ENCODE measurements at places on chromosomes 5 and 9. TPM values are rescaled to one million over a fixed set of nuclear protein-coding genes. Genes with fewer than 3 reads are reported as not detected.

TMEM174 gene
- not detected for total RNA-seq

CYLC2 gene
- total RNA-seq, result not detected

DNA sequence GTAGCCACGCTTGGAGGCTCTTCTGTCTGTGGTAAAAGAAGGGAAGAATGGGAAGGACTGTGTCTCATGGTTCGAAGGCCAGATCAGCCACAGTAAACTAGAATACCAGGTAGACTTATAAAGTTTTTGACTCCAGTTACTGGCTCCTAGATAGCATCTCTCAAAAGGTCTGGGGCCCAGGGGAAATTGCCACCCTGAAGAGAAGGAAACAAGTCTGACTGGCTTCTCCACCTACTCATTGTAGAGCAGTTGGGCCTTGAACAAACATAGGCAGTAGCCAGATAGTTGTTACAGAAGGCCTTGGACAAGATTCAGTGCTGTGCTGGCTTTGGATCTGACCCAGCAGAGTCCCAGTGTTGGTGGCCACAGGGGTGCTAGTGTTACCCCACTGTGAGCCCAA, 890.4 kb downstream of the EFNA5 start:
- DNase-seq, result no peak

DNA sequence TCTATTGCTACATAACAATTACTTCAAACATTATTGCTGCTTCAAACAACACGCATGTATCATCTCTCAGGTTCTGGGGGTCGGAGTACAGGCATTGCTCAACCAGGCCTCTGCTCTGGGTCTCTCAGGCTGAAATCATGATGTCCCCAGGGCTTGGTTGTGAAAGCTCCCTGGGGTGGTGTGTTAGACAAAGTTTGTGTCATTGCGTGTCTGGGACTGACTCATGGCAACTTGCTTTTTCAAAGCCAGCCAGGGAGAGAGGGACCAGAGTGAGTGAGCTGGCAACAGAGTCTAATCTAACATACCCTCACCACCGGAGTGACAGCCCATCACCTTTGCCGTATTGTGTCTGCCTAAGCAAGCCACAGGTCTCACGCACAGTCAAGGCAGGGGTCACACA, 259.2 kb upstream of the NFIL3 start:
- no peak for DNase-seq

- no peak for DNase-seq
Measured at GRCh38 chr5:6568383-6568782, 64.5 kb downstream of the NSUN2 start.

GRCh38 chr9:121225240-121225639, 23.6 kb upstream of the RAB14 start:
- no peak for DNase-seq

GRCh38 chr5:125176005-125176390, 429.6 kb upstream of the ZNF608 start:
- no peak for DNase-seq

GRCh38 chr9:84827216-84827765, 157.8 kb downstream of the NTRK2 start:
- no peak for DNase-seq

GRCh38 chr5:68730220-68730978, 363.4 kb upstream of the SLC30A5 start:
- peak; percentile 38 for DNase-seq

- DNase-seq, result no peak
Measured at GRCh38 chr9:125745018-125745417, 2.2 kb upstream of the PBX3 start.

DNA sequence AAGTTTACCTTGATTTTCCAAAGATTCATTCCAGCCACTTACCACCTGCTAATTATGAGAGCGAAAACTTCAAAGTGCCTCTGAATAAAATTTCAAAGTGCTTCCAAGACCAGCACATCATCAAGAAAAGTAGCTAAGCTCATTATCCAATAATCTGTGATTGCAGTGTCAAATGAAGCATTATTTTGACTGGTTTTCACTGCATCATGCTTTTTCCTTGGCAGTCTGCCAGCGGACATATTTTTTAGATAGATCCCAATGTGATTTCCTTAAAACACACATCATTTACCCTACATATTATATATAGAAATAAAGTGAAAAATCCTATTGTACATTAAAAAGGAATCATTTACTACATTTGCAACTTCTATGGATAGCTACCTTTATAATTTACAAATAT, 508.6 kb upstream of the FAM174A start:
- DNase-seq, result no peak

- DNase-seq, result peak; percentile 5
Measured at GRCh38 chr5:155616779-155617392, 603.3 kb downstream of the KIF4B start.

- DNase-seq, result no peak
Measured at GRCh38 chr9:17757816-17758215, 178.9 kb downstream of the SH3GL2 start.

DNA sequence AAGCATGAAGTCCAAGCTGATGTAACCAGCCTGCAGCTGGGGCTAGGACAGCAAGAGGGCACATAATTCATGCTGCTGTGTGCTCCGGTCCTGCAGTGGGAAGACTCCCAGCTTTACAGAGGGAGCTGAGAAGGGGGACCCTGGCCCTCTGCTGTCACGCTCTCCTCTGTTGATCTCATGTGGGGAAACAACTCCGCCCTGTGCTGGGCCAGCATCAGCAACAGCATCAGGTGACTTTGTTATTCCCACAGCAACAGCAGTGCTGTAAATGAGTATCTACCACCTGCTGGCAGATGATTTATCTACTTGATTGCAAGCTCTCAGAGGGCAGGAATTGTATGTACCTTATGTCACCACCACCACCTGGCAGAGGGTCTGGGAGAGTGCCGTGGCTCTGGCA, 176.2 kb downstream of the COL23A1 start:
- no peak for DNase-seq

- DNase-seq, result no peak
Measured at GRCh38 chr5:127555826-127556225, 38.4 kb downstream of the PRRC1 start.

MOB3B gene
- total RNA-seq, result 18.8 TPM

GRCh38 chr9:129175515-129175824, 2.6 kb downstream of the IER5L start:
- DNase-seq, result no peak

DNA sequence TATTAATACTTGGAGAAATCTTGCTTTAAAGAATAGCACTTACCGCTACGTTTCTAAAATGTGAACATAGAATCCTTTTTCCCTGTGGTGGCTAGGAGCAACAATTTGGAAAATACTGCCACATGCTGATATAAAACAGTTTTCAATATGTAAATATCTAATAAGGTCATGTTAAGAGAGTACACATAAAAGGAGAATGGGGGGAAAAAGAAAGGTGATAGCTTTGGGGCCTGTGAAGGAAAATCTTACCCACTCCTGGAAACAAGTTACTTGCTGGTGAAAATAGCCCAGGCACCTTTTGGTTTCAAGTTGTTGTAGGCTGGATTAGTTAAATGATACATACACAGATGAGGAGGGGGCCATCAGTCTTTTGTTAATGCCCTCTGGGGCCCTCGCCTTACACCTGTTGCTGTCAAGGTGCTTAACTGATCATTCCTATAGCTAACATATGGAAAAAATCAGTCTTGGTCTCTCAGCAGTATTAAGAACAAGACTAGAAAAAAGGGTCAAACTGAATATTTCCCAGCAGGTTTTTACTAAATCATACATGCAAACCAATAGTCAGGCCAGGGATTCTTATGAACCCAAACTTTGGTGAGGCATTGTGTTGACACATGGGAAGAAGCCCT, 24.1 kb downstream of the FYB1 start:
- no peak for DNase-seq

- no peak for DNase-seq
Measured at GRCh38 chr5:109630093-109630492, 59.6 kb upstream of the MAN2A1 start.
